ENCODE measurements at places on chromosomes 4 and X.

- no peak for DNase-seq
Measured at GRCh38 chrX:38124000-38124399, 96.7 kb downstream of the SRPX start.

DNA sequence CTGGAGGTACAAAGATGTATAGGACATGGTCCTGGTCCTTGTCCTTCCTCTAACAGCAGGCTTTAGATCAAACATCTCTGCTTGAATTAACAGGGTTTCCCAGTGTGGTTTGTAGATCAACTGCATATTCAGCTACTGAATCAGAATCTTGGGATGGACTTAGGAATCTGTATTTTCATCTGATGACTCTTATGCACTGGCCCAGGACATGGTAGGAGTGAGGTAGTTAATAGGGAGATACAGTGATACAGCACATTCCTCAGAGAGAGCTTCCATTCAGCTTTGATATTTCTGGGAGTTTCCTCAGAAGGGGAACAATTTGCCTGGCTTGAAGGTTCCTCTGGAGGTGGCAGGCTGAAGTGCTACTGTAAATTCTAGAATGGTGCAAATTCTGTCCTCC is 203.1 kb downstream of the LARP7 start:
- no peak for DNase-seq

- no peak for DNase-seq
Measured at GRCh38 chr4:169899295-169899694, 126.9 kb downstream of the MFAP3L start.

DNA sequence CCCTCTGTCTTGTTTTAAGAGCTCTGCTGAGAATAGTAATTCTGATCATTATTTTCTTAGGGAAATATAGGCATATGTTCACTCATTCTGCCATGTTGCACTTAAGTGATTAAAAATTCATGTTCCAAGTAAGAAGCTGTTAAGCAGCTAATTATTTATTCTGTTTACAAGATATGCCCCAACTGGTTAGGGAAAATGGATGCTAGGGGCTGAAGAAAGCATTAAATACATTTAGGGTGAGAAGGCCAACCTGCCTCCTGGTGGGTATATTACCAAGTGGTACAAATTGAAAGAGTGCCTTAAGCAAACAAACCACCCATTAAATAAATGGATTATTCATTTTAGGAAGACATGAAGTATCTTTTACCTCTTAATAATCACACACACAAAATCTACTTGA is 392.6 kb upstream of the EPHA5 start:
- no peak for DNase-seq

DNA sequence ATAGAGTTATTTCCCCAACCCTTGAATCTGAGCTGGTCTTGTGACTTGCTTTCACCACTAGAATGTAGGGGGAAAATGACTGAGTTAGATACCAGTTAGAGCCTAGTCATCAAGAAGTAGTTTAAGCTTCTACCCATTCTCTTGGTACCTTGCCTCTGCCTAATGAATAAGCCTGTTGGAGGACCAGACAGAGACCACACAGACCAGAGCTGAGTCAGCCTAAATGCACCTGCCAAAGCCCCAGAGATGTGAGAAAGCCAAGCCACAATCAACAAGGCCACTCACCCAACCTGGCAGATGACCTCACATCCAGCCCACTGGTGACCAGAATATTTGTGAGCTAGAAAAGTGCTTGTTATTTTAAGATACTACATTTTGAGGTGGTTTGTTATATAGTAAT is 85.2 kb upstream of the DCLK2 start:
- no peak for DNase-seq

DNA sequence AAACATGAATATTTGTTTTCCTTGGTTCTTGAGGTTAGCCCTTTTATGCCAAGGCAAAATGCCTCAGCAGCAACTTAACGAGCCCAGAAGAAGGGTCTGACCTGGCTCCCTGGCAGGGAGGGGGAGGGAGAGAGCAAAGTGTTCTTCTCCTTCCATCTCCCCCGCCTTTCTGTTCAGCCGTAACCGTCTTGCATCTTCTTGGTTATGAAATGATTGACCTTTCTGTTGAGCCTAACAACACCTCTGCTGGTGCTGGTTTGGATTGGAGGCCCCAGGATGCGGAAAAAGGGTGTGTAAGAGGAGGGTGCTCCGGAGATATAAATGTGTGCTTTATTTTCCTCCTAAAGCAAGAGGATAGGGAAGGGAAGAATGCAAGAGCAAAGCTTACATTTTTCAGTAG is 44.7 kb downstream of the PTTG2 start:
- no peak for DNase-seq

GRCh38 chrX:139924696-139925095 is 8.2 kb downstream of the ATP11C start:
- no peak for DNase-seq

- no peak for DNase-seq
Measured at GRCh38 chr4:155187989-155188388, 20.4 kb upstream of the NPY2R start.

DNA sequence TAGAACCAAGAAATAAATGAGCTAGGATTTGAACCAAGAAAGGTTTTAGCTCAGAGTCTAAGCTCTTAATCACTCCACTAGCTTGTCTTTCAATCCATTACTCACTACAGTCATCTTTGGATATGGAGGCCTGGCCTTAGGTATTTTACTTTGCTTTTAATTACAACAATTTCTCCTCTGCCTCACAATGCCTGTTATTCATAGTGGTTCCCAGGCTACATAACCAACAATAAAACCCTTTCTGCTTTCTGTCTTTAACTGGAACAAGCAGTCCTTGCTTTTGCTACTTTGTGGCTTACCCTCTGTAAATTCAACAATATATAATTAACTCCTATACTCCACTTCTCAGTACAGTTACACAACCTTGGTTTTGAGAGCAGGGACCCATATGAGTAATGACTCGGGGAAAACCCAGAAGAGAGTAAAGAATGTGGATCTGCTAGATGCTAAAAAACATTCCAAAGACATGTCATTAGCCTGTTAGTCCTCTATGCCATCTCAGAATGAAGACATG is 94.7 kb upstream of the NAP1L5 start:
- DNase-seq: no peak

DNA sequence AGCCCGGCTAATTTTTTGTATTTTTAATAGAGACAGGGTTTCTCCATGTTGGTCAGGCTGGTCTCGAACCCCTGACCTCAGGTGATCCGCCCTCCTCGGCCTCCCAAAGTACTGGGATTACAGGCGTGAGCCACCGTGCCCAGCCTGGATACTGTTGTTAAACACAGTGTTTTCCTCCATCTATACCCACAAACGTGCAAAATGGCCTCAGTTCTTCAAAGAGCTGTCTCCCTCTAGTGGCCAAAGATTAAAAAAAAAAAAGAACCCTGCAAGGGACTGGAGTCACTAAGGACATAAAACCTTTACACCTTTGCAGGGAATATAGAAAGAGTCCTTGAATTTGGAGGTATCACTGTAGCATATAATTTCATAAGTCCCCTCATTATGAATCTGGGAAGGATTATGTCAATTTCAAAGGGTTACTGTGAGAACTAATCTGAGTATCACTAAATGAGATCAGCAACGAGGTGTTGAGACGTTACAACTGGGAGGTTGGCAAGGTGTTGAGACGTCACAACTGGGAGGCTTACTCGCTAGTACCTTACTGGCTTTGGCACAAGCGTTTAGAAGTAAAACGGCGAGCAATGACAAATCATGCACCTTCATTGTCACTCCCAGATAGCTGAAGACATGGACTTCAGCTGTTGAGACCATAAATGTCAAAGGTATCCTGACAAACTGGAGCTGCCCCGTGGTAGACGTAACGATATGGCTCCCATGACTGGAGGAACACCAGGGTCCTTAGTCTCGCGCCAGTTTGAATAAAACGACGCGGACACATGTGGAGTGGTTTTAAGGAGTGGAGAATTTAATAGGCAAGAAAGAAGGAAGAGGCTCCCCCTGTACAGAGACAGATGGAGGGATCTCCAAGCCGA is 33.4 kb upstream of the ENPP6 start:
- no peak for DNase-seq

DNA sequence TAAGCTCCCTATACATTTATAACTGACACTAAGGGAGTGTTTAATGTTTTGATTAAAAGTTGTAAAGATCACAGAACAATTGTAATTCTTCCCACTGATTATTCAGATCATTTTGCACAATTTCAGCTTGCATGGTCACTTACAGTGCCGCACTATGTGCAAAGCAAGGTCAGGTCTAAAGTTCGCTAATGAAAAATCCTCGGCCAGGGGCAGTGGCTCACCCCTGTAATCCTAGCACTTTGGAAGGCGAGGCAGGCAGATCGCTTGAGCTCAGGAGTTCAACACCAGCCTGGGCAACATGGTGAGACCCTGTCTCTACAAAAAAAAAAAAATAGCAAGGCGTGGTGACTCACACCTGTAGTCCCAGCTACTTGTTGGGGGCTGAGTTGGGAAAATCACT is 57.0 kb downstream of the PKD2 start:
- no peak for DNase-seq

- no peak for DNase-seq
Measured at GRCh38 chrX:137747244-137748043, 181.5 kb downstream of the ZIC3 start.

GRCh38 chr4:135724421-135724820 is 1522.8 kb upstream of the PABPC4L start:
- DNase-seq: no peak
